T-helper 2 cell (primary cell): ENCODE measurements at places on chromosomes 5 and 9.

DNA sequence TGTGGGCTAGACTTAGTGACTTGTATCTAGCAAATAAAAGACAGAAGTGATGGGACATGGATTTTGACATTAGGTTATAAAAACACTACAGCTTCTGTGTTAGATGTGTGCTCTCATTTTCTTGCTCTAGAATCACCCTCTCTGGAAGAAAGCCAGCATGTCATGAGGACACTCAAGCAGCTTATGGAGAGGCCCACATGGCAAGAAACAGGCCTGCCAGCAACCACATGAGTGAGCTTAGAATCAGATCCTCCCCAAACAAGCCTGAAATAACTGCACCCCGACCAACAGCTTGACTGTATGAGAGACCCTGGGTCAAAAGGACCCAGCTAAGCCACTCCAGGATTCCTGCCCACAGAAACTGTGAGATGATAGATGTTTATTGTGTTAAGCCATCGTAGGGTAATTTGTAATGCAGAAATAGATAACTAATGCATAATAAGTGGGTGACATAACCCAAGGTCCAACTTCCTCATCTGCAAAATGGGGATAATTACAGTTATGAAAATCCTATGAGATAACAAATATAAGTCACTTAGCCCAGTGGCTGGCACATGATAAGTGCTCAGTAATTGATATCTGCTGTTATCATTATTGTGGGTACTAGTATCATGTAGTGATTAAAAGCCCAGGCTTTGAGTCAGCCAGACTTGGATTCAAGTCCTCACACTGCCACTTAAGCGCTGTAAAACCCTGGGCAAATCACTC lies 86.5 kb downstream of the KLHL3 start:
- no peak for DNase-seq

- DNase-seq = no peak
Measured at GRCh38 chr5:99911971-99912370, 623.2 kb upstream of the FAM174A start.

- DNase-seq = no peak
Measured at GRCh38 chr9:114172981-114173833, 17.9 kb downstream of the COL27A1 start.

DNA sequence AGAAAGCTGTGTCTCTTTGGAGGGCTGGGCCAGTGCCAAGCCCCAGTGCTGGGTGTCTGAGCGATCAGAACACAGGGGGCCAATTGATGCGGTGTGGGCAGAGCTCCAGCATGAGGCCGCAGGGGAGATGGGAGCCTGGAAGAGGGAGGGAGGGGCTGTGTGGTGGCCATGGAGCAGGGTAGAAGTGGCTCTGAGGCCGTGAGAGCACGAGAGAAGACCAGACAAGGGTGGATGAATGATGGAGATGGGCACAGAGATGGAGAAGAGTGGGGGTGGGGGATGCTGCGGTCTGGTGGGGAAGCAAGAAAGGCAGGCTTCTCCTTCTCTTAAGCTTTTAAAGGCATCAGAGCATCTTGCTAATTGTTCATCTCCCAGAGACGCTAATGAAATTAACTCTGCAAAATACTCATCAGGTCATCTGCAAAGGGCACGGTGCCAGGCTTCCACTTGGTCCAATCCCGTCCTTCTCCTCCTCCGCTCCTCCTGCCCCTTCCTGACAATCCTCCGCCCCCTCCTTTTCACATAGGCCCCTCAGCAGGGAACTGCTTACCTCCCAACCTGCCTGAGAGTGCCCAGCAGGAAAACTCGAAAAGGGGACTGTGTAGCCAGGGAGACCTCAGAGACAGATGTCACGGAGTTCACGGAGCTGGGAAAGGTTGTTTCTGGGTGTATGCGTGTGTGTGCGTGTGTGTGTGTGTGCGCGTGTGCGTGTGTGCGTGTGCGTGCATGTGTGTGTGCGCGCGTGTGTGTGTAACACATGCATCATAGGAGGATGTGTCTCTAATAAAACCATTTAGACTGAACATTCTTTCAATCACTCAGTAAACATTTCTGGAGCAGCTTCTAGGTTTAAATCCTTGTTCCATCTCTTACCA lies 7.1 kb upstream of the UNC5A start:
- no peak for DNase-seq

GRCh38 chr5:74543162-74543995 lies 97.1 kb downstream of the ENC1 start:
- no peak for DNase-seq

GRCh38 chr9:121105531-121105930 lies 30.8 kb downstream of the CNTRL start:
- DNase-seq = no peak

DNA sequence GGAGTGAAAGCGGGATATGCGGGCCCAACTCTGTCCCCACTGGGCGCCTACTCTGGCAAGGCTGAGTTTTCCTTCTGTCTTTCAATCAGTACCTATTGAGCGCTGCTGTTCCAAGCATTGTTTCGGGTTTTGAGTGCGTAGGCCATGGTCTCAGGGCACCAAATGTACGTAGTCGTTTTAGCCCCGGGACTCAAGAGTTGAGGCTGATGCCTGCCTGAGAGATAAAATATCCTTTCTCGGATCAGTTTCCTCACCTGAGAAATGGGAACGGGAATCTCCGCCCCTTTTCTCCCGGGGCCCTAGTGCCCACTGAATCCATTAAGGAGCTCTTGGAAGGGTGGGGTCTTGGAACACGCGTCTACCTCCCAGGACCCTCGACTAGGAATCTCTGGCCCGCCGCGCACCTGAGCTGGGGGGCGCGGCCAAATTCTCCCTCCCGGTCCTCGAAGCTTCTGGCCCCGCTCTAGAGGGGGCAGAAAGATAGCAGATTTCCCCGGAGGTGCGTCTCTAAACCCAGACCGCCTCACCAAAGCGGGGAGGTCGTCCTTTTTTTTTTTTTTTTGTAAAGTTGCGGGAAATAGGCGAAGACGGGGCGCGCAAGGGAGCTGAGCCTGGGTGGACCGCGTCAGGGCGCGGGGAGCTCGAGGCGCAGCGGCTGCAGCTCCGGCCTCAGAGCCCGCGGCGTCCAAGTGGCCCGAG lies 494 bp upstream of the CXXC5 start:
- DNase-seq = no peak

- no peak for DNase-seq
Measured at GRCh38 chr9:92726348-92726747, 38.3 kb downstream of the BICD2 start.

DNA sequence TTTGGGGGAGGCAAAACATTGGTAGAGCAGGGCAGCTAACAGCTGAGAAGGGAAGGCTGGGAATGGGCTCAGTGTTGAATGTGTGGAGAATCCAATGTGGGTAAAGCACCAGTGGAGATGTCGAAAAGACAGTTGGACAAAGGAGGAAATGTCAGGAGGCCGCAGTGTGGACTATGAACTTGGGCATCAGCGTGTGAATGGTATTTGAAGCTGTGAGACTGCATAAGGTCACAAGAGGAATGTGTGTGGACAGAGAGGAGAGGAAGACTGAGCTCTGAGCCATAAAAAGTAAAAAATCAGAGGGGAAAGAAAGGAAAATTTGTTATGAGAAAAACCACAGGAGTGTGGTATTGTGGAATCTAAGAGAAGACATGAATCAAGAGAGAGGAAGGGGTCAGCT lies 99.4 kb upstream of the ADAMTS16 start:
- DNase-seq = no peak

- DNase-seq = no peak
Measured at GRCh38 chr9:85302938-85303756, 438.6 kb downstream of the AGTPBP1 start.

GRCh38 chr5:137708796-137709559 lies 26.9 kb downstream of the KLHL3 start:
- no peak for DNase-seq

DNA sequence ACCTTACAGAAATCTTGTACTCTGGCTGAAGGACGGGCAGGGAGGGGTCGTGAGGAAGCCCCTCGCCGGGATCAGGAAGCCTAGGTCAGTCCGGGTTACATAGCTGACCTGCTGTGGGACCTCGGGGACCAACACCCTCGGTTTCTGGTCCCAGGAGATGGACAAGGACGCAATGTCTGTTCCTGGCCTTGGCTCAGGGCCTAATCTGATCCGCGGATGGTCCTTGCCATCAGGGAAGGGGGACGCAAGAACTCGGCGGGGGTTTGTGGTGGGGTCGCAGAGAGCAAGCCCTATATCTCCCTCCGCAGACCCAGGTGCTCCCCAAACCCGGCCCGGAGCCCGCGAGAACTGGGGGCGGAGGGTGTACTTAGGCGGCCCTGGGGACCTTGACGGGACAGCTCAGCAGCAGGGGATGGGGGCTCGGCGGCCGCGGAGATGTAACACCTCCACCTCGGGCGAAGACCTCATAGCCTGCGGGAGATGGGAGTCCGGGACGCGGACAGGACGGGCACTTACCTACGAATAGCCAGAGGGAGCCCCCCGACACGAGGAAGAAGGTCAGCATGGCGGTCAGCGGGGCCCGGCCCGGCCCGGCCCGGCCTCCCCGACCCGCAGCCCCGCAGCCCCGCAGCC lies 353 bp downstream of the ACSL6 start:
- no peak for DNase-seq

DNA sequence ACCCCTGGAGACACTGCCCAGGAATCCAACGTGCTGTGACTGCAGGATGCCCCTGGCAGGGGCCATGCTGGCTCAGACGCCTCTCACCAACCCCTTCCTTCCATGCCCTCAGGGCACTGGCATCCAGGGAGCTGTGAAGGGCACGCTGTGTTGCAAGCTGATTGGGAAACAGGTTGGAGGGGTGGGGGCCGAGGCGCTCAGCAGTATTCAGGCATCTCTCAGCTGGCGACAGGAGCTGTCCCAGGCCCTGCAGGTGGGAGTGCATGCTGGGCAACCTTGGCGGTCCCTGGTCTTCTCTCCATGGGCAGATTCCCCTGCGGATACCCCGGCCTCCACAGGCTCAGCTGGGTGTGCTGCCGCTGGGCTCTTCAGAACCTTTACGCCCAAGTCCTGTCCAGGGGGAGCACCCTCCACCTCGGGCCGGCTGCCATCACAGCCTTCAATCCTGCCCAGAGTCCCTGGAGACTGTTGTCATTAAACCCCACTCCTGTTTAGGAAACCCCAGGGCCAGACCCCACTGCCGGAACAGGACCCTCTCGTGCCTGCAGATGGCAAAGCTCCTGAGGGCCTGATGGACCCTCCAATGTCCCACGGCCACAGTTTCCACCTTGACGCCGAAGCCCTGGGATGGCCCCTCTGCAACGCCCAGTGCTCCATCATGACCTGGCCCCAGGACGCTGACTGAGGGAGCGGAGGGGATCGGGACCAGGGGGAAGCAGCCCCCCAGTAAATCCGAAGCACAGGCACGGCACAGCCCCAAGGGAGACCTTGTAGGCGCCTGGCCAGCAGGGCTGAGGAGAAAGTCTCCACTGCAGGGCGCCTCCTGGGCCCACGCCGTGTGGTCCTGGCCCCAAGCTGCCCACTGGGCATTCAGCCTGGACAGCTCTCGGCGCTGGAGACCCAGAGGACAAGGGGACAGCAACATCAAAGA lies 9.3 kb downstream of the TPPP start:
- DNase-seq = no peak

GRCh38 chr5:158921441-158922262 lies 178.1 kb downstream of the EBF1 start:
- DNase-seq = no peak

DNA sequence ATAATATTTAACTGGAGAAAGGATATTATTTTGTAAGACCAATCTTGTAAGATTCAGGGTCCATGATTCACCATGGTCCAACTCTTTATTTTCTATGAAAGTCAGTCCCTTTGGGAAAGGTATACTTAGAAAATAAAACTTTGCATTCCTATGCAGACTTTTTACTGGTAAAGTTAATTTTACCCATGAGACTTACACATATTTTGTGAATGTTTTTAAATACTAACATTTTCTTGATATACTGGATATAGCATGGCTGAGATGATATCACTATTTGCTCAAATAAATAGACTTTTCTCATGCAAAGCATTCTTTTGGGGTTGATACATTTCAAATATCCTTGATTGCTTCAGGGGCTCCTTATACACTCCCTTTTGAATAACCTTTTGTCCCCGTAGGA lies 512.1 kb downstream of the MAN2A1 start:
- DNase-seq = no peak

DNA sequence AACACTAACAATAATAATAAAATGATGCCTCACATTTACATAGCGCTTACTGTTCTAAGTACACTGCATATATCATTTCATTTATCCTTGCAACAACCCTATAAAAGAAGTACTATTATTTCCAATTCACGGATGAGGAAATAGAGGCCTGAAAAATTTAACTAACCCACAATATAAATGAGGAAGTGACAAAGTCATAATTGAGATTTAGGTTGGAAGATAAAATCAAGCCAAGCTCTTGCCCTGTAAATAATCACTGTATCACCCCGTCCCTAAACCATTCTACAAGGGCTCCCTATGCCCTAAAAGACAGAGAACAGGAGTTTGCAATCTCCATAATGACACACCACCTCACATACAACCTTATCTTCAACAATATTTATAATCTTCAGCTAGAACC lies 49.6 kb downstream of the STRBP start:
- DNase-seq = no peak

DNA sequence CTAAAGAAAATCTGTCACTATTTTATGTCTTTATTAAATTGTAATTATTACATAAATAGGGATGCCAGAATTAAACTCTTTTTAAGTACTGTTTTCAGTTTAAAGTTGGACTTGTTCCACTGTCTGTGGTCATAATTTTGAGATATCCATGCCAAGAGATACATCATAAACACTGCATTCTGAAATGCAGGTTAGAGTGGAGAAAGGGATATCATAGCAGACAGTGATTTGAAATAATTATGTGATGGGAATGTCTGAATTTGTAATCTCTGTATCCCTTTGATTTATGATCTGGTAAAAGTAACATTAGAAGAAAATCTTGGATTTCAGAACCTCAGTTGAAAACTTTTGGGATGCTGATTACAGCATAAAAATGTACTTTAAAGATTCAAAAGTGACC lies 222.1 kb downstream of the GOLPH3 start:
- no peak for DNase-seq

DNA sequence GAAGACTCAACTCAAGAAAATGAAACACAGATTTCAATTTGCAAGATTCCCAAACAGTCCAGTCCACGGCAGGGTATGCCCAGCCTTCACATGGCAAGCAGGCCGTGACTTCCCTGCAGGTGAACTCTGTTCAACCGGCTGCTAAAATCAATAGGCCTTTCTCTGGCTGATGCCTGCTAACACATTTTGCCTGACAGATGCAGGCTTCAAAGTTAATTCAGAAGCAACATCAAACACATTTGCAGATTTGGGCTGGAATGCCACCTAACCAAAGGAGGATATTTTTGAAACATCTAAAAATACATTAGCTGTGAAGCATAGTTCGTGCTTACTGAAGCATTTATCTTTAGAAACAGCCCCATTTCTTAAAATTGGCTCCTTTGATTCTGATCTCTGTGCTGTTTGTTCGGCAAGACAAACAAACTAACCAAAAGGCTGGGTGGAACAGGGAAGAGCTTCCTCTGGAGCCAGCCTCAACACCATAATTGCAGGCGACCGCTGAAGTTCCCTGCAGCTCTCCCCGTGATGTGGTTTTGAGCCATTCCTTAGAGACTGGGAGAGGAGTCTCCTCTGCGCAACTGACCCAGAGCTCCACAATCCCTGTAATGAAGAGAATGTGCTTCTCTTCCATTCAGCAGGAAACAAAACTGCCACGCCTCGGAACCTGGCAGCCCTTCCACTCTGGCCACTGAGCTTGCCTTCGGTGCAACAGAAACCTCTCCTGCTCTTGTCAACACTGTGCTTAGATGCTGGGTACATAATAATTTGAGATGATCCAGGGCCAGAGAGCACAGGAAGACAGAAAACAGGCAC lies 126.5 kb downstream of the MYO10 start:
- no peak for DNase-seq
